ENCODE measurements at places on chromosomes 2 and 18.

DNA sequence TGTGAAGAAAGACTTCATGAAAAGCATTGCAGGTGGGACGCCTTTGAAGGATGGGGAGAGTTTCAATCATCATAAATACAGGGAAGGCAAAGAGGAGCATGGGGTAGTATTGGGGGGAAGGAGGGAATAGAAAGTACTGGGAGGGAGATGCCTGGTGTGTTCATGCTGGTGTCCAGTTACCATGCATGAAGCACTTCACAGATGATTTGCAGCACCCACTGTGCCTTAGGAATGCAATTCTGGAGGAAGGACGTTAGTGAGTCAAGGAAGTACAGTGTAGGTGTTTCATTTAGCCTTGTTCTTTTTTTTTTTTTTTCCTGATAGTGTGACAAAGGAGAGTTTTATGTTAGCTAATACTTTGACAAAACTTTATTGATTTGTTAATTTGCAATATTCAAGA, 36.8 kb downstream of the ADAM23 start:
- DNase-seq = no peak

GRCh38 chr2:42908518-42909200, 116.3 kb upstream of the HAAO start:
- DNase-seq = no peak

DNA sequence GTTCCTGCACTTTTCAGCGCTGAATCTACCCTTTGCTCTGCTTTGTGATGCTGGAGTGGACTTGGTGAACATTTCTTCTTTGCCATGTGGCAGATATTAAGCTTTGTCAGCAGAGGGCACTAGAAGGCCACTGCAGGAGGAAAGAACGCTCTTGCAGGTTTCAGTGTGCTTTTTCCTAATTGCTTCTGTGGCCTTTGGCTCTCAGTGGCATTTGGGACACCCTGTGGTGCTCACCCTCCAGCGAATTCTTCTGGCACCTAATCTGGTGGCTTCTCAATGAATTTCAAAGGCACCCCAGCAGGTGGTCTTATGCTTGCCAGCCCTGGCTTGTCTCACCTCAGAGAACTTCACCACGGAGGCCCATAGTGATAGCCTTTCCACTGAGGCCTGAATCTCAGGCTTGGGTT, 146.7 kb downstream of the MYO3B start:
- DNase-seq = peak; percentile 42

DNA sequence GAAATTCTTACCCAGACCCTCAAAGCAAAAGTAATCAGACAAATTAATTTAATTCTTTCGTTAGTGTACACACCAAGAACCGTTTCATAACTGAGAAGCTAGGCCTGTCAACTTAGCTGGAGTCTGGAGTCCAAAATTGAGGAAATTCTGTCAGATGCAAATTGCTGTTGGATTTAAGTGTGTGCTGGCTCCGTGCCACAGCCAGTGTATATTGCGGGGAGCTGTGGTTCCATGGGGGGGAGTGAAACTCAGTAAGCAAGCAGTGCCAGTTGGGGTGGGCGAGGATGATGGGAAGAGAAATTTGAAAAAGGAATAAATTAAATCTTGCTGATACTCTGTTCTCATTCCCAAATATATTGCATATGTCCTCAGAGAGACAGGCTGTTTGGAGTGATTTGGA, 4.0 kb downstream of the ARPC2 start:
- DNase-seq = no peak

DNA sequence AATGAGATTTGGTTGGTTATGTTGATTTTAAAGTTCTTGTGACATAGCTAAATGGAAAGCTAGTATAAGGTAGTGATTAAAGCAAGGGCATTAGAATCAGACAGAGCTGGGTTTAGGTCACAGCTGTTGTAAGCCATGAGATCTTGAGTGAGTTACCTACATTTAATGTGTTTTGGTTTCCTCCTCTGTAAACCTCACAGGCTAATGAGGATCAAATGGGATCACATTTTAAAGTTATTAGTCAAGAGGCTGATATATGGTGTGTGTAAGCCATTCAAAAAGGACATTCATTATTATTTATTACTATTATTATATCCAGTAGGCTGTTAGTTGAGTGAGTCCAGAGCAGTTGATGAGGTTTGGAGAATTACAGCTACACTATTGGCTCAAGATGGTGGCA, 416.2 kb downstream of the IRS1 start:
- no peak for DNase-seq

DNA sequence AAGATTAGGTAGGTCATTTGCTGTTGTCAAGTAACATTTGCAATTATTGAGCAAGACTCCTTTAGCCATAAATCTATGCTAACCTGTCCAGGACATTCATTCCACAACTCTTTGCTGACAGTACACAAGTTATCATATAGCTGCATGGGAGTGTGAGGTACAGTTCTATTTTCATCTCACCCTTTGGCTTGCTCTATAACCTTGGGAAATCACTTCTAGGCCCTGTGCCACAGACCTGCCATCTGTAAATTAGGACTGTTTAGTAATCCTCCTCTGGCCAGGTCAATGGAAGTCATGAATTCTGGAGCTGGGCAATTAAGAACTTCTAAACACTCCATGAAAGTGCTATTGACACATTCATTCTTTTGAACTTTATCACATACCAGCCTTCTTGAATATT, 34.6 kb upstream of the PAIP2B start:
- no peak for DNase-seq

DNA sequence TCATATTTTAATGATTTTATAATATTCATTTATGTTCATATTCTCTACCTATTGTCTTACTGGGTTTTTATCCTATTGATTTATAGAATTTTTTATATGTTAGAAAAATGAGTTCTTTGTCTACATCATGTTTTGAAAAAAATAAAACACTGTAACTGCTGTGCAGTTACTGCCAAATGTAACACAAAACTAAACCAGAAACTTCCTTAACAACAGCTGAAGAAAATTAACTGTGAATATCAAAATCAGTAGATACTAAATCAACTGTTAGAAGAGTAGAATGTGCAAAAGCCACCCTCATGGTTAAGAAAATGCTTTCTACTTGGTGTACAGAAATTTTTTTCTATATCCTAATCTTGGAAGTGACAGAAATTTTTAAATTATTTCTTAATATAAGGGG, 69.5 kb downstream of the PTRHD1 start:
- DNase-seq = no peak

GRCh38 chr2:14554849-14555545, 77.5 kb upstream of the LRATD1 start:
- DNase-seq = no peak

DNA sequence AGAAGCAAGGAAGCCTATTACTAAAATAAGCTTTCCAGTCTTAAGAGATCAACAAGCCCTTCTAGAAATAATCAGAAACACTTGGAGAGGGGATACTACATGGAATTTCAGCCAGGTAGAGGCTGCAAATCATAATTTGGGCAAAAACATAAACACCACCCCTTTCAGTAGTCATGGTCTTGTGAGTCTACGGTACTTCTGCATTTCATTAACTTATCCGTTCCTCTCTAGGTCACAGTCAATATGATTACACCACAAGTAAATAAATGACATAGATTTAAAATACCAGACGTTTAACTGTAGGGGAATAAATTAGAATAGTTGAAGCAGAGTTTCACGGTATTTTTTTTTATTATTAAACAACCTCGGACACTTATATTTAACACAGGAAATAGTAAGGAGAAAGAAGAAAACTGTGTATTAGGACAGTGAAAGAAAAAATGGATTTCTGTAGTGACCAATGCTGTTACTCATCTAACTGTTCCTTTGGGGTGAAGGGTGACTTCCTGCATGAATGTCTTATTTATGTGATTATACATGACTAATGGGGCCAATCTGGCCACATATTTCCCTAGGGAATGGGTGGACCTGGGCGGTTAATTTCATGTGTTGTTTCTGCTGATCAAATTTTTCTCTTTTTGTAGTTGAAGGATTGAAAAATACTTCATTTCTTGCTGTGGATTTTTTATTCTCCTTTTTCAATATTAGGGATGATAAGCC, 456.6 kb upstream of the UBE2E3 start:
- DNase-seq = peak; percentile 66

GRCh38 chr2:74051504-74051903, 66.8 kb downstream of the TET3 start:
- DNase-seq = no peak

- DNase-seq = no peak
Observed at GRCh38 chr2:223835701-223836532, 1.5 kb downstream of the AP1S3 start.

GRCh38 chr18:43077510-43078308, 37.8 kb downstream of the RIT2 start:
- DNase-seq = no peak

GRCh38 chr18:56096861-56097260, 508.9 kb upstream of the TCF4 start:
- DNase-seq = no peak

DNA sequence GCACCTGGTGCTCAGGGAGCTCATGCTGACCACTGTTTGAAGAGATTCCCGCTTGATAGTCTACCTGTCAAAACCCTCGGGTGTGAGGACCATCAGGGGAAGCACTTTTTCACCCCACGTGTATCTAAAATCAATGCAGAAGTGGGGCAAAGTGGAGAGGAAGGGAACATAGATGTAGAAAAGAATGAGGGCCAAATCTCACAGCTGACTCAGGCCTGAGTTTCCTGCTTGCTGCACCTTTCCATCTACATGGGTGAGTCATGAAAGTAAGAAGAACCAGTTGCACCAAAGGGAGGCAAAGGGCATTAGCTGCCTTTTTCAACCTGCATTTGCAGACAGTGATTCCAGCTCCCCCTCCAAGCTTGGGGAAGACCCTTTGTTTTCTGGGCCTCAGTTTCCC, 100.2 kb upstream of the MYCN start:
- no peak for DNase-seq

DNA sequence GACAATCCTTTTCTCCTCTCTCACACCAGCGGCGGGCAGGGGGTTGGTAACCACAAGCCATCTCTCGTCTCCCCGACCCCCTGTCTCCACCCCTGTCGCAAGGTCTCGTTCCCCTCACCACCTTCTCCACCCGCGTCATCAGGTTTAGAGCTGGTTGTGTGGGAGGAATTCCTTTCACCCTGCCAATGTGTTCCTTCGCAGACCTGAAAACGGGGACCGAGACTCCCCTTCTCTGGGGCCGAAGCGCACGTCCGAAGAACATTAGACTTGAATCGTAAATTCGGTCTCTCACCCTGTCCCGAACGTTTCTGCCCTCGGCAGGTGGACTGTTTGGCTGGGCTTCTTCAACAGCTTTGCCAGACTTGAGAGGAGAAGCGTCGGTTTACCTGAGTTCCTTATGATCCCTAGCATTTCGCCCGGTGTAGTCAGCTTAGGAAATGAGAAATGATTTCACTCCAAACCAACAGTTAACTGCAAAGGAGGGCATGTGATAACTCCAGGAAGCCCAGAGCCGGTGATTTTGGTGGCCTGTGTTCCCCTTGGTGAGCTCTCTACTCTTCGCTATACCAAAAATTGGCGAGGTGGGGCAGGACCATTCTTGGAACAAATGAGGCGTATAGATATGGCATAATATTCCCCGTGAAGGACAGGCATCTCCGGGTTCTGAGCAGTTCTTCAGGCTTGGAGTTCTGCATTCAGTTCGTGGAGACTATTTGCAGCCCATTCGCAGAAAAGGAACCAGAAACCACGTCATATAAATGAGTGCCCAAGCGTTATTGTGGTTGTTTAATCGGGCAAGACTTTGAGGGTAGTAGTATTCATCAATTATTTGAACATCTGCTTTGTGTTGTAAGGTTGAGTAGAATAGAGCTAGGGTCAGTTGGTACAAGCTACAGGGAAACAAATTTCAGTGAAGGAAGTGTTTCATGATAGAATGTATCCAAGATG, 694 bp downstream of the CFAP36 start:
- DNase-seq = peak; percentile 2

DNA sequence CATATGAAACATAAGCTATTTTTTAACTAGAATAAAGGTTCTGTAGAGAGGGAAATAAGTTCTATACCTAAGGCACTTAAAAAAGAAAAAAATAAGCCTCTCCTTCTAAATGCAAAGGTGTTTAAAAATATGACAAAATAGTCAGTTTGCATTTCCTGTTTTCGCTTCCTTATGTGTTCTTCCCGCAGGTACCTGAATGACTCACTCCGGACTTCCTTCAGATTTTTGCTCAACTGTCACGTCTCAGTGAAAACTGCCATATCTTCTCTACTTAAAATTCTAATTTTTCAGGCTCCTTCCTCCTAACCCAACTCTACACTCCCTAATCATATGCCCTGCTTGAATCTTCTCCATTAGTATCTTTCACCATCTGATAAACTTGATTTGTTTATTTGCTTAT, 1333.1 kb downstream of the LRP1B start:
- no peak for DNase-seq

- DNase-seq = no peak
Observed at GRCh38 chr18:9091066-9091476, 11.4 kb upstream of the NDUFV2 start.

DNA sequence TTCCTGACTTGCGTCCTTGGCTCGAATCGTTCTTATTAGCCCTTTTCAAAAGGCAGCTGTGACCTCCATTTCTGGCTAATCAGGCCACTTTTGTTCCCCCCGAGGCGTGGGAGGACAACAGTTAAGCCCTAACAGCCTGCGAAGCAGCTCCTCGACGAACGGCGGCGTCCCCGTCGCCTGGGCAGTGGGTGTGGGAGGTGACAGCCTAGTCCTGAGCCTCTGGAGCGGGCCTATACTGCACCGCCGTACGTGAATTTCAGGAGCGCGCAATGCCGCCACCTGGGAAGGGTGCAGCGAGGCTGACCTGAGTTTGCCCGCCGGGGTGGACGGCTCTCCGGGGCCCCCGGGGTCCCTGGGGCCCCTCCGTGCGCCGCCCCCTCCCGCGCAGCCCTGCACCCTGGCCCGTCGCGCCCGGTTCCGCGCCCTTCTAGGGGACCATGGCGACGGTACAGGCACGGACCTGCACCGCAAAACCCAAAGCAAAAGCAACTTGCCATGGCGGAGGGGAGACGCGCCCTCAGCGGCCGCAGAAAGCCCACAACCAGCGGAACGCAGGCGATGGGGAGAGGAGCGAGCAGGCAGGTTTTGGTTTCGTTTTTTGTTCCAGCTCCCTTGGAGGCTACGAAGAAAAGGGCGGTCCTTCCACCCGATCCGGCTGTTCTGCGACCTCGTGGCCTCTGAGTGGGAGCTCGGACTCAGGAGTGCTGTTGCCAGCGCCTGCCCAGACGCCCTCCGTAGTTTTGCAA, at the start of gene RBM43:
Gene RBM43, minus strand, starts transcription at position 633 of the 746 bp plus-strand sequence. Its CDS starts 136 bp downstream, at position 497.
- peak; percentile 91 for DNase-seq

DNA sequence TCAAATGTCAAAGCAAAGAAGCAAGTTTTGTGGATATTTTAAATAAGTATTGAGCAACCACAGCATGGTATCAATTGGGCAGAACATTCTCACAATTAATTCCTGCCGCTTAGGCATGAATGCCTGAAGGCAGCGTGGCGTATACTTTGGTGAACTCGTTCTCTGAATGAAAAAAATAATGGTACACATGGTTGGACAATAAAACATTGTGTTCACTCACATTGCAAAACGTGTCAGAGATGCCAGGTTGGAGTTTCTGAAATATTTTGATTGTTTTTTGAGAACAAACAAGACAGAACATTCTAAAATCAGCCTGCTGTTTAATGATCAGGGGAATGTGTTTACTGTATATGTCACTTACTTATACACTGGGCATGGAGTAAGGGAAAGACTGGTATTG, 254.2 kb downstream of the CDH2 start:
- no peak for DNase-seq
